ENCODE measurements at places on chromosomes 3 and 15. TPM values are rescaled to one million over a fixed set of nuclear protein-coding genes. Genes with fewer than 3 reads are reported as not detected.

GRCh38 chr3:184677344-184678316 lies 34.2 kb downstream of the MAGEF1 start:
- H3K4me1 ChIP-seq = no peaks in the 10 kb centered on the region
- H3K4me3 ChIP-seq = no peak overlapping the region
- no peak for DNase-seq
- no peaks in the 10 kb centered on the region for H3K36me3 ChIP-seq
- no peaks in the 10 kb centered on the region for H3K27me3 ChIP-seq

DNA sequence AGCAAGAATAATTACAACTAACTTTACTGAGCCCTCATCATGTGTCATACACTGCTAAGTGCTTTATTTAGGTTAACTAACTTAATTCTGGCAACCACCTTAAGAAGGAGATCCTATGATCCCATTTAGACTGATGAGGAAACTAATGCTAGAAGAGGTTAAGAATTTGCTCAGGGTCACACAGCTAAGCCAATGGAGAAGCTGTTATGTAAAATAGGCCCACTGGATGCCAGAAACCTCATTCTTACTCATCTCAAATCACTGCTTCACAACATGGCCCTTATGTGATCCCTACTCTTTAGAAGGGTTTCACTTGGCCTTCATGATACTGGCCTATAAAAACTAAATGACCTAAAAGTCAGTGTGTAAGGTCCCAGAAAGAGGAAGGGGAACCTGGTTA lies 41.2 kb downstream of the IMPG2 start:
- no peak overlapping the region for H3K4me3 ChIP-seq
- H3K27ac ChIP-seq = no peak overlapping the region
- no peaks in the 10 kb centered on the region for H3K36me3 ChIP-seq
- no peaks in the 10 kb centered on the region for H3K27me3 ChIP-seq
- no peaks in the 10 kb centered on the region for H3K4me1 ChIP-seq

Gene ANKUB1
- total RNA-seq = not detected

Gene DLL4
- total RNA-seq = 6.5 TPM

Gene DCUN1D1
- total RNA-seq = 25.5 TPM

Gene PLSCR4
- 14.2 TPM for total RNA-seq

GRCh38 chr3:57555306-57555705 lies 768 bp upstream of the PDE12 start:
- H3K27me3 ChIP-seq = no peaks in the 10 kb centered on the region
- H3K36me3 ChIP-seq = no peaks in the 10 kb centered on the region
- no peak for DNase-seq
- H3K27ac ChIP-seq = peak overlapping the region; percentile 89
- H3K4me3 ChIP-seq = peak overlapping the region; percentile 84
- H3K4me1 ChIP-seq = peaks cover 17% of the 10 kb centered on the region

Gene GASK1A
- total RNA-seq = 17.5 TPM

DNA sequence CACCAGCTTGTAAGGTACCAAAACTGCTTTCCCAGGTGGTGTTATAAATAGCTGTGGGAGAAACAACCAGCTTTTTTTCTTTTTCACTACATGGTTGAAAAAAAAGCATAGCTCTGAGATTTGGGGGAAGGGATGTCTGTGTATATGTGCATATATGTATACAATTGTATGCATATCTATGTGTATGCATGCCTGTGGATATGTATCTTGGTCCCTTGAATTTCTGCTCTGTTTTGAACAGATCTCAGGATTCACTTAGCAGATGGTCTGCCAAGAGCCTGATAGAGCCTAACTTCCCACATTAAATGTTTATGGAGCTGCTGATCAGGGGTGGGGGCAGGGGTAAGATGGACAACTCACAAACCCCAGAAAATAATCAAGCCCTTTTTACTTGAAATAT lies 39.0 kb upstream of the CPNE4 start:
- no peaks in the 10 kb centered on the region for H3K36me3 ChIP-seq
- no peak for DNase-seq
- no peaks in the 10 kb centered on the region for H3K4me1 ChIP-seq
- H3K27ac ChIP-seq = no peak overlapping the region
- H3K4me3 ChIP-seq = no peak overlapping the region

GRCh38 chr15:70252056-70252950 lies 154.6 kb upstream of the TLE3 start:
- peak; percentile 57 for DNase-seq
- H3K27ac ChIP-seq = no peak overlapping the region
- no peaks in the 10 kb centered on the region for H3K36me3 ChIP-seq
- H3K27me3 ChIP-seq = peaks cover 2% of the 10 kb centered on the region
- no peaks in the 10 kb centered on the region for H3K4me1 ChIP-seq
- H3K4me3 ChIP-seq = no peak overlapping the region

Gene CCDC39
- not detected for total RNA-seq

- H3K4me1 ChIP-seq = no peaks in the 10 kb centered on the region
- no peak overlapping the region for H3K4me3 ChIP-seq
- no peak for DNase-seq
- no peaks in the 10 kb centered on the region for H3K36me3 ChIP-seq
Observed at GRCh38 chr3:42706721-42707619, 4.4 kb upstream of the HHATL start.

DNA sequence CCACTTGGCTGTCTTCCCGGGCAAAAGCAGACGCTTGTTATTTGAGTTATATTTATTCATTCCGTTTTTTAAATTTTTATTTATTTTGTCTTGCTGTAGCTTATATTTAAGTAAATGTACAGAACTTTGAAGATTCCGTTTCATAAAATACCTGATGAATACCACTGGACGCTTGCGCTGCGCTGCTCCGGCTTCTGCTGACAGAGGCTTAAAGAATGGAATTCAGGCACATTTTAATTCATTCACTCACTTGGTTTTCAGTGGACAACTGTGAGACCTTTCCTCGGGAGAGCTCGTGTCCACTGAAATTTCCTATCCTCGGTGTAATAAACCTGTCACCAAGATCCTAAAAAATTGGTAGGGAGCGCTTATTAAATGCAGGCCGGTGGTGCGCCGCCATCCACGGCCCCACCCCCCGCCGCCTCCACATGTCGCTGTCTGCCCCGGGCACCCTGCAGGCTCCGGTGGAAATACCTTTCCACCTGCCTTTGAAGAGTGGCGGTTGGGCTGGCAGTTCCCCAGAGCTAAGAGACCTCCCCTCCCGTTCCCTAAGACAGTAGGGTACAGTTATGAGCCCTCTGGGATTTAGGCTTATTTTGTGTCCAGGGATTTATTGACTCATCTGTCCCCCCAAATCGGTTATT lies 62.5 kb upstream of the UBE2E1 start:
- H3K4me3 ChIP-seq = no peak overlapping the region
- DNase-seq = no peak
- no peaks in the 10 kb centered on the region for H3K27me3 ChIP-seq
- H3K4me1 ChIP-seq = no peaks in the 10 kb centered on the region
- H3K27ac ChIP-seq = no peak overlapping the region
- H3K36me3 ChIP-seq = no peaks in the 10 kb centered on the region

DNA sequence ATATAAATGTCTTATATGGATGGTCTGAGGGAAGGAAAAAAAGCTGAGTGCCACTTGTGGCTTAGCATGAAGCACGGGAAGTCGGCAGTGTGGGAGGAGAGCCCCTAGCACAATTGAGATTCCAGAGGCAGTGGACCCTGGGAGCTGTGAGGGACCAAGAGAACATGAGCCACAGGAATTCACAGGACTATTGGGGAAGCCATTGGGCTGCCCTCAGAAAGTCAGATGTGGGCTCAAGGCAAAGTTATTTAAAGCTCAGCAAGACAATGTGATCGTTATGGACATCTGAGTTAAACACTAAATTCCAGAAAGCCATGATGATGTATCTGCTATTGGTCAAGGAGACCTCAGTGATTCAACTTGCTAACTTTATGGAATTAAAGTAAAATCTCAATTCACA lies 380.8 kb upstream of the IL12A start:
- no peak for DNase-seq
- H3K27ac ChIP-seq = no peak overlapping the region
- no peaks in the 10 kb centered on the region for H3K36me3 ChIP-seq
- no peak overlapping the region for H3K4me3 ChIP-seq
- H3K4me1 ChIP-seq = no peaks in the 10 kb centered on the region

DNA sequence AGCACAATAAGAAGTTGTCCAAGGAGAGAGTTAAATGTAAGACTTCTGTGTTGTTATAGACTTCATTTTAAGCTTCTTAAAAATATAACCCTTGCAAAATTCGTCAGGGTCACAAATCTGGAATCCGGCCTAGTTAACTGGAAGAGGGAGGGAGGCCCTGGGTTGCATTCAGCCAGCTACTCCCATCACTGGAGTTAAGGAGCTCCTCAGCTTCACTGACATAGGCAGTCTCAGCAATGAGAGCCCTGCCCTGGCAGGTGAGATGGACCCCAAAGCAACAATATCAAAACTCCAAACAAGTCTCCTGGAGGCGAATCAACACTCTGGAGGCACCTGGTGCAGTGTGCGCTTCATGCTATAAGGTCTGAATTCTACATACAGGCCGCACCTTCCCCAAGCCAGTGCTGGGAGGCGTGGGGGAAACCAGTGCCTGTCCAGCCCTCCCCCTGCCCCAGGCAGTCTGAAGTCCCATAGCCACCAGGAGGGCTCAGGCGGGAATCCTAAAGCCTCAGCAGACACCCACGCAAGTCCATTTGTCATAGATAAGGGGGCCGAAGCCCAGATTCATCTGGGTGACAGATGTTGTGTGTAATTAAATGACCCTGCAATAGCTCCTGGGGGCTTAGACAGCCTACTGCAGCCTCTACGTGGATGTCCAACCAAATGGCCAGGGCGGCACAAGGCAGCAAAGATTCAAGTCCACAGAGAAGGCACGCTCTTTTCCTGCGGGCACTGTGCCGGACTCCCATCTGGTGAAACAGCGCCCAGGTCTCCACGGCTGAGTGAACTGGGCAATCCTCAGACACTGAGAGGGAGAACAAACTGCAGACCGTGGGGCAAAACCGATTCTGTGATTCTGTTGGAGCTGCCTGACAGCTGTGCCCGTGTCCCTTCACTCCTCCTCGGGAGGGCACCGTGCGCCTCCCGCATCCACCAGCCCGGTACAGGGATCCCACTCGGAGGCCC lies 64.9 kb downstream of the ATP10A start:
- H3K36me3 ChIP-seq = no peaks in the 10 kb centered on the region
- no peaks in the 10 kb centered on the region for H3K27me3 ChIP-seq
- DNase-seq = no peak

- no peak overlapping the region for H3K4me3 ChIP-seq
- no peaks in the 10 kb centered on the region for H3K4me1 ChIP-seq
- DNase-seq = peak; percentile 30
- H3K27me3 ChIP-seq = no peaks in the 10 kb centered on the region
- H3K27ac ChIP-seq = no peak overlapping the region
Observed at GRCh38 chr3:14461748-14462324, 59.4 kb downstream of the SLC6A6 start.

GRCh38 chr3:129016356-129016719 lies 15.2 kb downstream of the EFCC1 start:
- H3K27ac ChIP-seq = peak overlapping the region; percentile 24
- no peak overlapping the region for H3K4me3 ChIP-seq
- no peaks in the 10 kb centered on the region for H3K27me3 ChIP-seq
- no peaks in the 10 kb centered on the region for H3K36me3 ChIP-seq
- H3K4me1 ChIP-seq = no peaks in the 10 kb centered on the region

Gene EXD1
- not detected for total RNA-seq

DNA sequence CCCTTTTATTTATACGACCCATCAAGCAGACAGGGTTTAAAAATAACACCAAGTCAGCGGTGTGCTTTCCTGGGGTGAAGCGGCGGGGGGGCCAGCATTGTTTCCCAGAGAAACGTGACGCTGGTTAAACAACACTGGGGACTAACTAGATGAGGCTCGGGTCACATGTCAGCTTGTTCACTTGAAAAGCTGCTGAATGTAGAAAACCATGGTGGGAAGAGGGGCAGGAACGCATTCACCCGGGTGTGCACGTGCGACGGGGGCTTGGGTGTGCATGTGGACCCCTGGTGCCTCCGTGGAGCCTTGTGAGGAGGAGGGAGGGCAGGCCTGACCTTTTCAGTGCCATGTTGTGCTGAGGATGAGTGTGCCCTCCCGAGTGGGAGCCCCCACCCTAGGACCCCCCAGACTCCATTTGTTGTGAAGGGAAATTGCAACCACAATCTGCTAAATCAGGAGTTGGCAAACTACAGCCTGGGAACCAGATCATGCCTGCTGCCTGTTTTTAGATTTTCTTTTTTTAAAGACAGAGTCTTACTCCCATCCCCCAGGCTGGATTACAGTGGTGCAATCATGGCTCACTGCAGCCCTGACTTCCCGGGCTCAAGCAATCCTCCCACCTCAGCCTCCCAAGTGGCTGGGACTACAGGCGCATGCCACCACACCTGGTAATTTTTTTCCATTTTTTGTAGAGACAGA lies 70.4 kb upstream of the CMTM7 start:
- H3K36me3 ChIP-seq = no peaks in the 10 kb centered on the region
- DNase-seq = no peak
- H3K4me1 ChIP-seq = no peaks in the 10 kb centered on the region
- no peaks in the 10 kb centered on the region for H3K27me3 ChIP-seq

DNA sequence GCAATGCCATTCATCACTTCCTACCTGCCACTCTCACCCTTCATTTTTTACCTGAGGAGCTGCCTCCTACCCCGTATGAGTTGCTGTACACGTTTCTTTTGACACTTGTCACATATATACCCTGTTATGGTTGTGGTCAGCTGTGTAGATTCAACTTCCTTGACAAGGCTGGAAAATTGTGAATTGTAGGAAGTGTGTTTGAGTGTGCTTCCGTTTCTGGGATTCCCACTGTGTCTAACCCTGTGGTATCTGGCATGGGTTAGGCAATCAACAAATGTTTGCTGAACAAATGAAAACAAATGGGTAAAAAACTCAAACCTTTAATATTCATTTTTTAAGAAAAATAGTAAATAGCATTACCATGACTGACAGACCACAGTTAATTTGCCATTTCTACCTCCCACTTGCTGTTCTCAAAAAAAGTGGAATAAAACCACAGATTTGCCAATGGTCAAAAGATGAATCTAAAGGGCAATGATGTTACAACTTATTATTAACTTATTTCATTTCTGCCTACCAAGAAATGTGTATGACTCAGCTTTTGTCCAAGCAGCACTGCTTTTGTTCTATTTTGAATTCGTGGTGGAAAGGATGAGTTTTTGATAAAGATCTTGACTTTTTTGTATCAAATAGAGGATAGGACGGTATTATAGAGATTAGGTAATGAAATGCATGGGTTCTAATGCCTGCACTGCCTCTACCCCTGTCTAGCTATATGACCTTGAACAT lies 404.6 kb downstream of the LPP start:
- H3K27ac ChIP-seq = no peak overlapping the region
- H3K4me3 ChIP-seq = no peak overlapping the region
- no peaks in the 10 kb centered on the region for H3K27me3 ChIP-seq
- no peak for DNase-seq

DNA sequence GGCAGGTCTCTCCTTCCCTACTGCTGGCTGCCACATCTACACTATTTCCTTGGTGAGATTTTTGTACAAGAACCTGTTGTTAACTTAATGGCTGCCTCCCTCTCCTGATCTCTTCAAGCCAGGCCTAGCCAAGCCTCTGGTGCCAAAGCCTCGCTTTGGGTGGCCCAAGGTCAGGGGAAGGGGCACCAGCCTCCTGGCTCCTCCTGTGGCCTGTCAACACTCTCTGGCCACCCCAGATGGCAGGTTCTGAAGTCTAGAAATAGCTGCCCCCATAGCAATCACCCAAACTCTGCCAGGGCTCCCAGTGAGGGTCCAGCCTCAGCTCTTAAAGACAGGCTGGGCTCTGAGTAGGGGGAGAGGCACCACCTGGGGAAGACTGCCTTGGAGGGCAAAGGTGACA lies 5.0 kb downstream of the IFRD2 start:
- DNase-seq = no peak
- no peaks in the 10 kb centered on the region for H3K4me1 ChIP-seq
- peaks cover 22% of the 10 kb centered on the region for H3K36me3 ChIP-seq
- H3K27me3 ChIP-seq = no peaks in the 10 kb centered on the region

Gene TGM5
- total RNA-seq = 11.3 TPM
